HCT116 (cell line): ENCODE measurements at places on chromosomes 3 and 15.

GRCh38 chr3:23071296-23071695, 131.8 kb upstream of the UBE2E2 start:
- H3K4me1 ChIP-seq = no peaks in the 10 kb centered on the region
- H3K4me3 ChIP-seq = no peak overlapping the region
- DNase-seq = no peak
- H3K36me3 ChIP-seq = no peaks in the 10 kb centered on the region

GRCh38 chr15:41505776-41506175, 7.9 kb downstream of the LTK start:
- no peaks in the 10 kb centered on the region for H3K27me3 ChIP-seq
- DNase-seq = no peak
- H3K27ac ChIP-seq = no peak overlapping the region
- H3K36me3 ChIP-seq = no peaks in the 10 kb centered on the region; the same call in 1 of the 2 replicates

GRCh38 chr15:39859636-39860035, 60.4 kb downstream of the GPR176 start:
- H3K36me3 ChIP-seq = no peaks in the 10 kb centered on the region
- H3K27me3 ChIP-seq = no peaks in the 10 kb centered on the region
- no peaks in the 10 kb centered on the region for H3K4me1 ChIP-seq
- no peak overlapping the region for H3K27ac ChIP-seq
- no peak overlapping the region for H3K4me3 ChIP-seq
- no peak for DNase-seq

- no peak for DNase-seq
- no peaks in the 10 kb centered on the region for H3K27me3 ChIP-seq
- no peak overlapping the region for H3K27ac ChIP-seq
- H3K36me3 ChIP-seq = no peaks in the 10 kb centered on the region
Measured at GRCh38 chr3:103693831-103694230, 1259.0 kb downstream of the ZPLD1 start.

DNA sequence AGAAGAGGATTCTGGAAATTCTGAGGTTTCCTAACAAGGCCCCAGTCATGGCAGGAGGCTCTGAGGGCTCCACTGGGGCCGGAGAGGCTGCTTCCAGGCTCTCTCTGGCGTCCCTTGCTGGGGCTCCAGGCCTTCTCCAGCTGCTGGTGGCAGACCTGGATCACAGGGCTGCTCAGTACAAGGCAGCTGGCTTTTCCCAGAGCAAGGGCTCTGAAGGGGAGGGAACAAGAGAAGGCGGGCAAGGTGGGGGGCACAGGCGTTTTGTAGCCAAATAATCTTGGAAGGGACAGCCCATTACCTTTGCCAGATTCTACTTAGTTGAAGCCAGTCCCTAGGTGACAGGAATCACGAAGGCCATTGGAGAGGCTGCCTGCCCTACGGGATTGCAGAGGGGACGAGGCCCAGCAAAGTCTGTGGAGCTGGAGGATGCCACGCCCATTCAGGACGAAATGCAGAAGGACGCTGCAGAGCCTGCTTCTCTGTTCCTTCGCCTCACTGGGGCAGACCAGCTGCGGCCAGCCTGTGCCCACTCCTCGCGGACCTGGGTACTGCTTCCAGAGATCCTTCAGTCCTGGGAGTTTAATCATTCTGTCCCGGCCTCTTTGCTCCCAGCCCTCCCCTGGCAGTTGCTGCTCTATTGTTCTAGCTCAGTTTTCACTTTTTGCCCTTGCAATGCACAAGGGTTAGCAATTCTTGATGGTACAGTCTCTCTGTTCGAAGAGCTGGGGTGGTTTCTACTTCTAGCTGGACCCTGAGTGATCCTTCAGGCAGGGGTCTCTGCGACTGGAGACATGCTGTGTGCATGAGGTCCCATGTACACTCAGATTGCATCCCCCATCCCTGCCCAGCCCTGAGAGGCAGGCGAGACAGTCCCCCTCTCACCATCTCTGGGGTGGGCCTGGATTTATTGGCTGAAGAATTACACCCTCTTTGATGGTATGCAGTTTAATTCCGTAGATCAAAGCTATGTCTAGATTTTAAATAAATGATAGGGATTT, 149.3 kb upstream of the MEF2A start:
- no peaks in the 10 kb centered on the region for H3K4me1 ChIP-seq
- DNase-seq = no peak
- H3K27ac ChIP-seq = no peak overlapping the region
- H3K4me3 ChIP-seq = no peak overlapping the region

DNA sequence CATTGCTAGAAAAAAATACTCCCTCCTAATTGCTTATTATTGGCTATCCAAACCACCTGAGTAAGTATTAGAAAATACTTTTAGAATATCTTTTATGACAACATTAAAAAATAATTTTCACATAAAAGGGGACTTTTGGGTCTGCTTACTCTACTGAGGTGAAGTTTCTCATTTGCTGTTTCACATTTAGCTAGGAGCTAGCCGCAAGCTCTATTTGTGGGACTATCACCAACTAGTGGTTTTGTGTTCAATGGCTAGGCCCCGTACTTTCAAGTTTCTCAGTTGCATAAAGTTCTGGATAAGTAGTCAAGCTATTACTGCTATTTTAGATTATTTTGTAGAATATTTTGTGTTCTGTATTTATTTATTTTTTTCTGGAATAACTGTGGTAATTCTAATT, 244.2 kb upstream of the SLITRK3 start:
- no peak overlapping the region for H3K27ac ChIP-seq
- no peaks in the 10 kb centered on the region for H3K27me3 ChIP-seq
- no peaks in the 10 kb centered on the region for H3K4me1 ChIP-seq

- no peaks in the 10 kb centered on the region for H3K4me1 ChIP-seq
- H3K36me3 ChIP-seq = no peaks in the 10 kb centered on the region
- no peak for DNase-seq
- 0 out of 2 replicates have a peak, but pooled peaks cover 3% of the 10 kb centered on the region for H3K27me3 ChIP-seq
Measured at GRCh38 chr15:39494462-39494861, 86.4 kb upstream of the THBS1 start.

DNA sequence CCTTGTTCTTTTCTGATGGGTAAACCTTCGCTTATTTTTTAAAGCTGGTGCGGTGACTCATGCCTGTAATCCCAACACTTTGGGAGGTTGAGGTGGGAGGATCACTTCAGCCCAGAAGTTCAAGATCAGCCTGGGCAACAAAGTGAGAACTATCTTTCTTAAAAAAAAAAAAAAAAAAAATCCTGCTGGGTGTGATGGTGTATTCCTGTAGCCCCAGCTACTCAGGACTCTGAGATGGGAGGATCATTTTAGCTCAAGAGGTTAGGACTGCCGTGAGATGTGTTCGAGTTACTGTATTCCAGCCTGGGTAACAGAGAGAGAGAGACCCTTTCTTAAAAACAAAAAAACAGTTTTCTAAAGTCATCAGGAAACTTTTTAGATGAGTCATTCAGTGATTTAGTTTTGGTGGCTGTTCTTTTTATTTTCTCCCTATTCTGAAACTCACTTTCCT, 37.7 kb downstream of the SLMAP start:
- no peaks in the 10 kb centered on the region for H3K27me3 ChIP-seq
- no peak overlapping the region for H3K4me3 ChIP-seq
- peaks cover 44% of the 10 kb centered on the region for H3K4me1 ChIP-seq
- no peak for DNase-seq

GRCh38 chr15:38325648-38325990, 73.0 kb downstream of the SPRED1 start:
- H3K27me3 ChIP-seq = no peaks in the 10 kb centered on the region
- H3K36me3 ChIP-seq = peaks cover 2% of the 10 kb centered on the region
- DNase-seq = no peak
- no peak overlapping the region for H3K27ac ChIP-seq
- H3K4me3 ChIP-seq = no peak overlapping the region

GRCh38 chr3:105593315-105593714, 226.6 kb downstream of the ALCAM start:
- H3K36me3 ChIP-seq = no peaks in the 10 kb centered on the region
- no peak overlapping the region for H3K27ac ChIP-seq
- no peaks in the 10 kb centered on the region for H3K27me3 ChIP-seq
- no peak for DNase-seq
- H3K4me1 ChIP-seq = no peaks in the 10 kb centered on the region

GRCh38 chr3:85003479-85003878, 44.7 kb downstream of the CADM2 start:
- no peaks in the 10 kb centered on the region for H3K36me3 ChIP-seq
- no peaks in the 10 kb centered on the region for H3K4me1 ChIP-seq
- H3K27ac ChIP-seq = no peak overlapping the region
- no peak for DNase-seq
- H3K27me3 ChIP-seq = no peaks in the 10 kb centered on the region
- no peak overlapping the region for H3K4me3 ChIP-seq

DNA sequence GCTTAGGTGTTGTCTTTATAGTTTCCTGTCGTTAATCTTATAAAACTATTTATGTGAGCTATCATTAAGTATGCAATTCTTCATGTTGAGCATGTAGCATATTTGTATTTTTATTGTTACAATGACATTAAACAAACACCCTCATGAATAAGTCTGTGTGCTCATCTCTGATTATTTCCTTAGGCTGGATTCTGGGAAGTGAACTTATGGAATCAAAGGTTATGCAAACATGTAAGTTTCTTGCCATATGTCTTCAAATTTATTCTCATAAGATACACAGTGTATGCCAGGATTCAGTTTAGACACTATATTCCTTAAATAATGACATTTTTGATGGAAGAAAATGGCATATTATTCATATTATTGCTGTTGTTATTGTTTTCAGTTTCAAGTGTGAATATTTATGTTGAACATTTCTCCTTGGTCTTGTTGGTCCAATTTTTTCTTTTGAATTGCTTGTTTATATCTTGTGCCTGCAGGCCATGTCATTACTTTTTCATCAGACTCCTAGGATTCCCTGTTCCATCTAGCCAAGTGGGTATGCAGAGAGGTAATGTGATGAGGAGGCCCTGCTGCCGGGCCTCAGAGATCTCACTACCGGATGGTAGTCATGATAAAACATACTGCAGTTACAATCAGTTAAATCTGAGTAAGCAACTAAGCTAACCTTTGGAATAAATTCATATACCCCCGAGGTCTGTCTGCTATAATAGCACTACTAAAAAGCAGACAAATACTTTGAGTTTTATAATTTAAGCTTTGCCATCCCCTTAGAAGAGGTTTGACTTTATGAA, 684.3 kb upstream of the SGO1 start:
- no peaks in the 10 kb centered on the region for H3K4me1 ChIP-seq
- H3K27me3 ChIP-seq = no peaks in the 10 kb centered on the region
- H3K27ac ChIP-seq = no peak overlapping the region
- H3K36me3 ChIP-seq = no peaks in the 10 kb centered on the region

GRCh38 chr3:129106866-129107565, 14.6 kb downstream of the RAB43 start:
- H3K27me3 ChIP-seq = no peaks in the 10 kb centered on the region
- no peaks in the 10 kb centered on the region for H3K4me1 ChIP-seq
- DNase-seq = no peak
- no peak overlapping the region for H3K4me3 ChIP-seq
- H3K27ac ChIP-seq = no peak overlapping the region
- no peaks in the 10 kb centered on the region for H3K36me3 ChIP-seq

GRCh38 chr3:135989242-135989641, 23.7 kb downstream of the PPP2R3A start:
- H3K27ac ChIP-seq = no peak overlapping the region
- H3K4me1 ChIP-seq = peaks cover 4% of the 10 kb centered on the region; the same call in 1 of the 2 replicates
- H3K27me3 ChIP-seq = no peaks in the 10 kb centered on the region
- DNase-seq = no peak
- H3K4me3 ChIP-seq = no peak overlapping the region

DNA sequence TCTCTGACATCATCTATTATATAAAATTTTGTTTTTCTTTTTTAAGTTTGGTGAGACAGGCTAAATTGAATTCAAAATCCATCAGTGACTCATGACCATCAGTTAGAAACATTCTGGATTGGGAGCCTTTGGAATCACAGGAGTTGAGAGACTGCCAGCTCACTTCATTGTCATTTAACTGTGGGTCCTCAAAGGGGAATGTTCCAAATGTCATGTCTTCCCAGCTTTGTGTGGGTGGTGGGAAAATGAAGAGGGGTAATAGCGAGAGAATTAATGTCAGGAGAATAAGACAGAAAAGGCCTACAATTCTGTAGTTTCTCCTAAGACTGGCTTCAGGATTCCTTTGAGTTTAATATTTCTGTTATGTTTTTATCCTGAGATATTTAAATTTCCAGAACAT, 1051.9 kb downstream of the FHIT start:
- no peak overlapping the region for H3K27ac ChIP-seq
- H3K4me3 ChIP-seq = no peak overlapping the region
- H3K27me3 ChIP-seq = no peaks in the 10 kb centered on the region
- DNase-seq = no peak
- no peaks in the 10 kb centered on the region for H3K36me3 ChIP-seq

DNA sequence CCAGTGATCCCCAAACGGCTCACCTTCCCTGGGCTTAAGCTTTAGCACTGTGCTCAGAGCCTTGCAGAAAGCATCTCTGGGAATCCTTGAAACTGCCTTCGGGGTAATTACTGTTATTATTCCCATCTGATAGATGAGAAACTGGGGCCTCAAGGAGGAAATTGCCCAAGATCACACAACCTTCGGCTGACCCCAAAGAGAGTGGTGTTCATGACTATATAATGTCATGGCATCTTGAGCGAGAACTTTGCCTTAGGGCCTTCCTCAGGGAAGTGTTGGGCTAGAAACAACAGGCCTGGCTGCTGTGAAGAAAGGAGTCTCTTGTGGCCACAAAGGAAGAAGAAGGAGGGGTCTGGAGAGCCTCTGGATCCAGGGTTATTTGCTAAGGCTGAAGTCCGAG, 388.7 kb upstream of the CFAP20DC start:
- H3K4me1 ChIP-seq = no peaks in the 10 kb centered on the region
- H3K27me3 ChIP-seq = peaks cover 37% of the 10 kb centered on the region
- no peak for DNase-seq
- no peak overlapping the region for H3K27ac ChIP-seq

DNA sequence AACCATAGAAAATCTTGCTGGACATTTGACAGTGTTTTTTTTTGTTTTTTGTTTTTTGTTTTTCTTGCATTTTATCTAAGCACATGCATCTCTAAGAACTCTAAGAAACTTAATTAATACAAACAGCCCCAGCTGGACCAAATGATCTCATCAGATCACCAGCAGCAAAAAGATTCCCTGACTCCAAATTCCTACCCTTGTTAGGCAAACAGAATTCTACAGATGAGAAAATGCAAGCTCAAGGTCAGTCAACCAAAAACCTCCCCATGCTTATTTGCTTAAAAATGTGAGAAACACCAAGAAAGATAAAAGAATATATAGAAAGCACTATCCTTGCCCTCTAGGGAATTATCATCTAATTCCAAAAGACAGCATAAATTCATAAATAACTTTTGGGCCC, 65.4 kb downstream of the FOXP1 start:
- DNase-seq = no peak
- H3K4me3 ChIP-seq = no peak overlapping the region
- H3K27ac ChIP-seq = no peak overlapping the region
- H3K27me3 ChIP-seq = no peaks in the 10 kb centered on the region
- no peaks in the 10 kb centered on the region for H3K4me1 ChIP-seq

DNA sequence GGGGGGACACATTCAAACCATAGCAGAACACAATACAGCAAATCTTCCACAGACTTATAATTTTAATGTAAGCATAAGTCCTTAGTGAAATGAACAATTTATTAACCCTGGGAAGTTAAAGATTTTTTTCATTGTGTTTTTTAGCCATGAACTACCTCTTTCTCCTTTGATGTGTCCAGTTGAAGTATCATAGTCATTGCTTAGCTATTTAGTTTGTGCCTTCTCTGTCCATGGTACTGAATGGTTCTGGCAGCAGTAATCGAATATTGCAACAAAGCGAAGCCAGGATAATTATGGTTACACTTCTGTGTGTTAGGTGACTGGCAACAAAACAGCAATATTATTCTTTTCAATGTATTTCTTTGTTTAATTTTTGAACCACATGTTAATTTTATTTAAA, 403.0 kb upstream of the ONECUT1 start:
- no peak for DNase-seq
- no peaks in the 10 kb centered on the region for H3K36me3 ChIP-seq
- H3K27me3 ChIP-seq = 0 out of 2 replicates have a peak, but pooled peaks cover under 1% of the 10 kb centered on the region
- H3K4me1 ChIP-seq = no peaks in the 10 kb centered on the region
